ENCODE measurements at places on chromosomes 3 and 15.

DNA sequence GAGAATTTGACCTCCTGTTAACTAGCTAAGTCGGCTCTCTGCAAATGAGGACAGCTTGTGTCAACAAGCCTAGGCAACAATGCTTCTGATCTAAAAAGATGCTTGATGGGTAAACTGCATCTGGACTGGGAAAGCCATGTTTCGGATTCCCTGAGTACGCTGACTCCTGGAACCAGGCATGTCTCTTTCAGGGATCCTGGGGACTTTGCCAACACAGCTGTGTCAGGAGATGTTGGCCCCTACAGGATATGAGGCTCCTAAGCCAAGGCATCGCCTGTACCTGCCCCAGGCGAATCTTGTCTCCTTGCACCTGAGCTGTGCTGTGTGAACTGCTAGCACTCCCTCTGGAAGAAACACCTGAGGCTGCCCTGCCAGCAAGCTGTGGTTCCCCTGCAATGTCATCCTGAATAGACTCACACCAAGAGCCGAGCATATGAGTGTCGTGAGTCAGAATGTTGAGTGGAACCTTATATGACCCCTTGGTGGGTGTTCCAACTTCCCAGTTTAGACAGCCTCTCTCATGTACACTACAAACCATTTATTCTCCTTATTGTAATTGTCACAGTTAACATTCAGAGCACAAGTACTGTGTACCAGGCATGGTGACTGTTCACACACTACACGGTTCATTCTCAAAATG is 17.0 kb downstream of the EOGT start:
- no peak for DNase-seq

- no peak for DNase-seq
Observed at GRCh38 chr15:48395521-48396011, 64.3 kb downstream of the DUT start.

DNA sequence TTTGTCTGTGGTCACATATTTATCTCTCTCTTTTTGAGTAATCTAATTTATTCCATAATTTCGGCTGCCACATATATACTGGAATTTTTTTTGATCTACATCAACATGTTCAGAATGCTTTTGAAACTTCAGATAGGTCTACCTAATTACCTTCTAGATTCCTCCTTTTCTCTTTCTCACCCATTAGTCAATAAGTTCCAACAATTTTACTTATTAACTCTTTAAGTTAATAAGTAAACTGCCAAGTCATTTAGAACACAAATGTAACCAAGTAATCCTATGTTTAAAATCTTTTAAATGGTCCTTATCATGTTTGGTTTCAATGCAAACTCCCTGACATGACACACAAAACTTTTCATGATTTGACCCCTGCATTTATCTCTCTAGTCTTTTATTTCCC is 410.5 kb downstream of the UNC13C start:
- no peak for DNase-seq

GRCh38 chr3:13121553-13122001 is 48.3 kb upstream of the IQSEC1 start:
- no peak for DNase-seq

DNA sequence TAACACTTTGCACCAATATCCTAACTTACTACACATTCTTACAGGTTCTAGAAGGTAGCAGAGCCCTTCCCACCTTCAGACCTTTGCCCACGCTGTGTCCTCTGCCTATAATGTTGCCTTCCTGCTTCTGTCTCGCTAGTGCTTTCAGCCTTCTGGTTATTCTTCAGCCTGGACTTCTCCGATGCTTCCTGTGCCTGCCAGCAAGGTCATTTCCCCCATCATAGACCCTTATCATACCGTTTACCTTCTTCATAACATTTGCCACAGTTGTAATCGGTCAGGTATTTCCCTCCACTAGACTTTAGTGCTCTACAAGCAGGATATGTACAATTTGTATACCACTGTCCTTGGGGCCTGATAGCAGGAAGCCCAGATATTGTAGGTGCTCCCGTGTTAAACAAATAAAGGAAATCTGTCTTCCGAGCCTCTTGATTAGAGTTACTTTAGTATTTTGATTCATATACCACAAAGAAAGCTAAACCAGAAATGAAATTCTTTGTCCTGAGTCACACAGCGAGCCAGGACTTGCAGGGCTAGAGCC is 35.8 kb upstream of the CMTM7 start:
- no peak for DNase-seq

DNA sequence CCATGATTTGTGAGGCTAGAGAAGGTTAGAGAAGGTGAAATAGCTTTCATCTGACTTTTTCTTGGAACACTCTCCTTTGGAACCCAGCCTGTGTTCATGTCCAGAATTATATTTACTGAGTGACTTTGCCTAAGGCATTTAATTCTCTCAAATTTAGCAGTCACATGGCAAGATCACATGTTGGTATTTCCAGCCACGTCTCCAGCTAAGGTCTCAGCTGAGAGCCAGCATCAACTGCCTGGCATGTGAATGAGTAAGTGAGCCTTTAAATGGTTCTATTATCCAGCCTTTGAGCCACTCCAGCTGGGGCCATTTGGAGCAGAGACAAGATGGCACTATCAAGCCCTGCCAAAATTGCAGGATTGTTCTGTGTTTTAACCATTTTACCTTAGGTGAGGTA is 130.2 kb upstream of the SGO1 start:
- no peak for DNase-seq
